ENCODE measurements at places on chromosomes 1 and 21.

- DNase-seq = peak; percentile 54
Observed at GRCh38 chr1:45005761-45006160, 5.4 kb downstream of the HECTD3 start.

- no peak for DNase-seq
Observed at GRCh38 chr21:43930074-43930847, 65.2 kb downstream of the AGPAT3 start.

DNA sequence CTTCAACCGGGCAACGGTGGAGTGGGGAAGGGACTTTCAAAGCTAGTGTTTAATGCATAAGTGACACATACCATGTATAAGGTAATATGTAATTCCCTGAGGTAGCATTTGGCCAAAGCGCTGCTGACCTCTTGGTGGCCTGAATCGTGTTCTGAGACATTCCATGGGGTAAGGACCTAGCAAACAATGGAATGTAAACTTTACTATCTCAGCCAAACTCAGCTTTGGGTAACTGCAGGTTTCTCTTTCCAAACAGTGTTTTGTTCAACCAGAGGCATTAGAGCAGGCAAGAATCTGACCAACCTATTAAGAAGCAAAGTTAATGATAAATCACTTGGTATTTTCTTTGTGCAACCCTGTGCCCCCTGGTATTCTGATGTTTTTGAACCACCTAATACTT is 22.0 kb downstream of the TGFB2 start:
- no peak for DNase-seq

- no peak for DNase-seq
Observed at GRCh38 chr1:29420202-29420601, 183.9 kb downstream of the PTPRU start.

- no peak for DNase-seq
Observed at GRCh38 chr1:110208916-110209645, 1.0 kb upstream of the KCNC4 start.

DNA sequence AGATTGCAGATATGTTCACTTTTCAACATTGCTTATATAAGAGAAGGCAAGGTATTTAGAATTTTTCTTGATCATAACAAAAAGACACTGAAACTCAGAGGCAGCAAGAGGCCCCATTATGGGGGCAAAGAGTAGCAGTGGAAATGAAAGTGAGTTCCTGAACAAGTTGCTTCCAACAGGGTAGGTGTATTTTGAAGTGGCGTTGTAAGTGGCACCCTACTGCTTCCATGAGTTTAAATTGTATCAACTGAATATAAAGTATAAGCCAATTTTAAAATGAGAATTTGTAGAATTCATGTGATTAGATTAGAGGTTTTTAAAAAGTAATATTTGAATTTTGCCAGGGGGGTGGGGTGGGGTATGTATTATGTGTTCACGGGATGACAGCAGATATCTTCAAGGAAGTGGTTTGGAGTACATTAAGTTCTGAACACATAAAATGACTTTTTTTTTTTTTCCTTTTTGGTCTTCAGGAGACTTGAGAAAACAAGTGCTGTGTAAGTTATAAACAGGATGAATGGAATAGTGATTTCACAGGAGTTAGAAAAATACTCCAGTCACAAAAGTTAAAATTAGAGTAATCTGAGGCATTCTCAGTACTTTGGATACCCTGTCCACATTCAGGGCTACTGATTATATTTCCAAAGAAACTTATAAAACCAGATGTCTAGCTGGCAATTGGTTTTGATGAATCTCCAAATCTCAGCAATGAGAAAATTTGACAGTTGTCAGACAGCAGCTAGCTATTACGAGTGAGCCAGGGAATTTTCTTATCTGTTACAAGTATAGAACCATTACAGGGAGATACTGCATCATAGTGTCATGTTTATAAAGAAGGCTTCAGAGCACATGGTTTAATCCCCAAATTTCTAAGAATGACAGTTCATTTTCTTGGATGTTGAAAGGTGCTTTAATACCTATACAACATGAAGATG is 182.0 kb downstream of the ST6GALNAC3 start:
- no peak for DNase-seq

DNA sequence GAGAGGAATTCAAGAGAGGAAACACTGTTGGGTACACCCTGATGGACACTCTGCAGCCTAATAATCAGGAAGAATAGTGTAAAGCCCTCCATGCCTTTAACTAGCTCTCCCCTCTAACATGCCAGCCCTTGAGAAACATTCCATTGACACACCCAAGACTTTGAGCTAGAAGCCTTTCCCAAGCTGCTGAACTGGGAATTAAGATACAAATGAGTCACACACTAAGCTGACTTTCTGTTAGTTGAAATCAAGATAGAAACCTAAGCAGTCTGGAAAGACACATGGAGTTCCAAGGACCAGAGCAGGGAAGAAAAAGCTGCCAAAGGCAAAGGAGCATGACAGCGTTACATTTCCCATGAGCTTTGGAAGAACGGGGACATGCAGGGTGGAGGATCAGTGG is 380.8 kb downstream of the NPHP4 start:
- no peak for DNase-seq

DNA sequence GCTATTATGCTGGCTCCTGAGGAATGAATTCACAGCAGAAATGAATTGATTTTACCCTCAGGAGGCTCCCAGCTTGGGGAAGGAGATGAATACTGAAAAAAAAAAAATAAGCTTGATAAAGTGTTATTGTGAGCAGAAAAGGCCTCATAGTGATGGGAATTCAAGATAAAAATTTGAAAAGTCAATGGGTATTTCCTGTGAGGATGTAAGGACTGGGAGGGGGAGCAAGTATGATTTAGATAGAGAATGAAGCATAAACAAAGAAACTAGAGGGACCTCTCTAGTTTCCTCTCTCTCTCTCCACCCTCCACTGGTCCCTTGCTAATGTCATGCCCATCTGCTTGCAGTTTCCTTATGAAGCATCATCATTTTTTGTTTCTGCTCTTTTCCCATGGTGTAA is 439.0 kb upstream of the PLXNA2 start:
- no peak for DNase-seq

DNA sequence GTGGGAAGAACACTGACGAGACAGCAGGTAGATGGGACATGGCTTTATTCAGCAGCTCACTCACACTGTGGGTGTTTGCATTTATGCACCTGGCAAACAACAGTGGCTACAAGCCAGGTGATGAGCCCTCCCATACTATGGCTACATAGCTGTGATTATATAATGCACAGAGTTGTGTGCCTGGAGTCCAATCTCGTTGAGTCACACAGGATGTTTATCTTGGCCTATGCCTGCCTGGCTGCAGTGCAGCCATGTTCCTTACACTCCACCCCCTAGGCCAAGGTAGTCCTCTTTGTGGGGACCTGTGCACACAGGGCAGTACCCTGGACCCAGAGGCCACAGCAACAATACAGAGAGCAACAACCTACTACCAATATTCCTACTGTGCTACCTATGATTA is 1643.8 kb downstream of the MRPL39 start:
- no peak for DNase-seq

GRCh38 chr1:205243350-205244191 is 15.8 kb downstream of the TMCC2 start:
- DNase-seq = peak; percentile 44

- DNase-seq = no peak
Observed at GRCh38 chr1:89069951-89070350, 4.9 kb upstream of the GBP1 start.

GRCh38 chr1:184648856-184649201 is 105.8 kb downstream of the EDEM3 start:
- no peak for DNase-seq

GRCh38 chr21:25368531-25368930 is 238.8 kb downstream of the MRPL39 start:
- no peak for DNase-seq

DNA sequence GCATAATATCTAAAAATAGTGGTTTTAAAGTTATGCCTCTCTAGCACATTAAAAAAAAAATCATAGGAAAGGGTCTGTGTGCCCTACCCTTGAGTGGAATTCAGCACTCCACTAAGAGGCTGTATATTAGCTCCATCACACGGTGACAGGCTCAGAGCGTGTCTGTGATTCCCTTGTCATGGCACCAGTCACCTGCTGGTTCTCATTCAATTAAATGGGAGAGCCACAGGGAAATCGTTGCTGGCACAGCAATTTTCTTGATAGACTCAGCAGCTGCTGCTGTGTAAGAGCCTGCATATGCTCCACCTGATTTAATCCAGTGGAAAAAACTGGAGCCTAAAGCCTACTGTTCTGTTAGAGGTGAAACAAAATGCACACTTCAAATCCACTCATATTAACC is 9.5 kb downstream of the ATP6V1G3 start:
- DNase-seq = no peak

- DNase-seq = no peak
Observed at GRCh38 chr21:24456358-24456757, 1150.9 kb downstream of the MRPL39 start.

DNA sequence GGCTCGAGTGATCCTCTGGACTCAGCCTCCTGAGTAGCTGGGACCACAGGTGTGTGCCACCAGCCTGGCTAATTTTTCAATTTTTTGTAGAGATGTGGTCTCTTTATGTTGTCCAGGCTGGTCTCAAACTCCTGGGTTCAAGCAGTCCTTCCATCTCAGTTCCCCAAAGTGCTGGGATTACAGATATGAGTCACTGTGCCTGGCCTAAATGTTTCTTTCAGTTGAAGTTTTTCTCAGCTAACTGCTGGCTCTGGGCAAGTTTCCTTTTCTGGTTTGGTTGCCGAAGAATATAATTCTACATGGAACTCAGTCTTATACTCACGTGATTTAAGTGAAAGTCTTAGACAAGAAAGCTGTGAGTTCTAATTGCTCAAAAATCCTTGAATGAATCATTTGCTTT is 57.0 kb downstream of the SASS6 start:
- no peak for DNase-seq

- DNase-seq = no peak
Observed at GRCh38 chr1:170395149-170395548, 136.8 kb upstream of the GORAB start.

DNA sequence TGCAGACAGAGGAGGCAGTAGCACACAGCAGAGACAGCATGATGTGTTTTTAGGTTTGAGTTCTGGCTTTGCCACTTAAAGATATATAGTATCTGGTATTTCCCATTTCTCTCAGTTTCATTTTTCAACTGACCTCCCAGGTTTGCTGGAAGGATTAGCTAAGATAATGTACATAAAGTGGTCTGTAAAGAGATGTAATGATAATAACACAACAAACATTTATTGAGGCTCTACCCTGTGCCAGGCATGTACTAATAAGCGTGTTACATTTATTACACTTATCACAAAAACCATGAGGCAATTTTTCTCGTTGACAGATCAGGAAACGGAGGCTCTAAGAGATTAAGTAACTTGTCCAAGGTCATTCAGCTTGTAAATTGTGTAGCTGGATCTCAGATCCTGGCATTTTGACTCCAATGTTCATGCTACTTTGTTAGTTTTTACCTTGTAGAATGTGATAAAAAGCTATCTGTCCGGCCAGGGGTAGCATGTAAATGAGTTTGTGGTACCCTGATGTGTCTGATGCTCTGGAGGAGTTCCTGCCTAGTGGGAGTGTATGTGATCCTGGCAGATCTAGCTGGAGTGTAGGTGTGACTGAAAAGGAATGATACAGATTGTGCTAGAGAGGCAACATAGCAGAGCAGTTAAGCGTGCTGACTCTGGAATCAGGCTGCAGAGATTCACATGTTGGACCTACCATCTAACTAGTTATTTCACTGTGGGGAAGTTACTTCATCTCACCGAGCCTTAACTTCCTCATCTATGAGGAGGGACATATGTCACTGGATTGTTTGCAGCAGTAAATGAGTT is 146.6 kb downstream of the VPS13D start:
- DNase-seq = no peak

DNA sequence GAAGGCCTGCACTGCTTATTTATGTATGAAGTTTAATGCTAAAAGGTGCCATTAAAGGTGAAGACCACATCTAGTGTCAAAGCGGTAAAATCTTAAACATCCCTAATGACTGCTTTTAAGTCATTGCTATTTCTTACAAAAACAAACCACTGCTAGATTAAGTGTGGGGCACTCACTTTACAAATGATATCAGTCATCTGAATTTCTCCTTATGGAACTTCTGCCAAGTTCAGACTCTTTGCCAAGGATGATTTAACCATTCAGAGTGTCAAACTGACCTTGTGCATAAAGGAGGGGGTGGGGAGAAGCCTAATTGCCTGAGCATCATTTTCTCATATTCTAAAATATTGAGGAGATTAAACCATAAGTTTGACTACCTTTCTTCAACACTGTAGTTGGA is 271.5 kb downstream of the TGFB2 start:
- DNase-seq = no peak

DNA sequence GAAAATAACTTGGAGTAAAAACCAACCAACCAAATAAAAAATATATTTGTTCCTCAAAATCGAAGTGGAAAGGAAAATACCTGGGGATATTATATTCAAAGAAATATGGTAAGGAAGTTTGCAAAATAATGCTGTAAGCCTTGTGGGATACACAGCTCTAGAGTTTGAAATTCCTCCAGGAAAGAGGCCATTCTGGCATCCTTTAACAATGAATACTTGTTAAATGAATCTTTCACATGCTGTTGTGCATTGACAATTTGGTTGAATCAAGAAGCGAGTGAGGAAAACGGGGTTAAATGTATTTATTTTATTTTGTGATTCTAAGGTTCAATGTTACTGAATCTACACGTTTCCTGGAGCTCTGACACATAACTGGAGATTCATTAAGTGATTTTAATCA is 30.5 kb upstream of the NTNG1 start:
- DNase-seq = no peak

- no peak for DNase-seq
Observed at GRCh38 chr1:26787381-26787705, 407 bp upstream of the PIGV start.

GRCh38 chr1:177525176-177525575 is 354.4 kb downstream of the BRINP2 start:
- no peak for DNase-seq

- DNase-seq = no peak
Observed at GRCh38 chr1:21823980-21824702, 12.1 kb downstream of the LDLRAD2 start.

GRCh38 chr21:37153196-37153934 is 80.3 kb downstream of the TTC3 start:
- DNase-seq = no peak

DNA sequence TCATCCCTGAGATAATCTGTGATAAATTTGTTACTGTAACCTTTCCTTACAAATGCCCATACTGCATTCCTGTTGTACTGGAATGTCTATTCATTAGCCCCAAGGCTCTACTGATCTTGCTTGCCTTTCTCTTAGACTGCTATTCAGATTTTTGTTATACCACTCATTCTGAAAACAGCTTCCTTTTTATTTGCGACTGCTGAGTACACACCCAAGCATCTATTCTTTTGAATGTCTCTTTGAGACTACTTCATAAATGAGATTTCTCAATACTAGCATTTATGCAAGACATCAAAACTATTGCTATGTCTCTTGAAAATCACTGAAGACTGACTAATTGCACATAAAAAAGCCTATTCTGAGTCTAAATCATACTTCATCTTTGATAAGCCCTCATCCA is 38.6 kb downstream of the DENND1B start:
- no peak for DNase-seq

- peak; percentile 52 for DNase-seq
Observed at GRCh38 chr1:2344744-2345296, 46.5 kb downstream of the MORN1 start.

All from upper lobe of right lung (tissue), 1 donor.